ENCODE measurements at places on chromosomes 1 and 21. TPM values are rescaled to one million over a fixed set of nuclear protein-coding genes. Genes with fewer than 3 reads are reported as not detected.

Gene SLC25A34
- 3.5 TPM for total RNA-seq

Gene SYNC
- total RNA-seq: not detected

Gene KPRP
- total RNA-seq: not detected

Gene KCNT2
- total RNA-seq: 13.4 TPM

Gene NPPB
- not detected for total RNA-seq

Gene FOXJ3
- total RNA-seq: 53.3 TPM

Gene B3GALT5
- total RNA-seq: 31.7 TPM

Gene OR2G6
- not detected for total RNA-seq

Gene LCE3E
- not detected for total RNA-seq

Gene FHAD1
- 1.9 TPM for total RNA-seq

Gene IRF6
- 9.3 TPM for total RNA-seq

Gene ATP1A1
- 174 TPM for total RNA-seq

Gene EFNA1
- total RNA-seq: 2.1 TPM

Gene SRGAP2C
- total RNA-seq: 16.0 TPM

Gene RNF223
- total RNA-seq: not detected

GRCh38 chr1:183284086-183284485, 98.0 kb downstream of the LAMC2 start:
- DNase-seq: no peak
- H3K4me3 ChIP-seq: no peak overlapping the region
- peaks cover 6% of the 10 kb centered on the region for H3K4me1 ChIP-seq
- no peak overlapping the region for H3K27ac ChIP-seq
- H3K36me3 ChIP-seq: no peaks in the 10 kb centered on the region

DNA sequence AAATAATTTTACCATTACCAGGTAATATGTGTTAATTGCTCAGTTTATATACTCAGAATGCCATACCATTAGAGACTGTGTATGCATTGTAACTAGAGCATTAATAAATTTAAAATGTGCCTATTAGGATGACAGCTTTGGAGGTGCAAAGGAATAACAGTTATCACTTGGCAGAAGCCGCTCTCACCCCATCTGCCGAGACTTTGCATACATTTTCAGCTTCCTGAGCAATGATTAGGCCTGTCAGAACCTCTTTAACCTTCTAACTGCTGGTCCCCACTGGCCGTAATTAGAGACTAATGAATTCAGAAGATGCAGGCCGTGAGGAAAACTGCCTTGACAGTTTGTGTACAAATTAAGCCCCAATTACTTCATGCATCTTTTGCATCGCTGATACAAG, 158.0 kb upstream of the PROX1 start:
- peaks cover 7% of the 10 kb centered on the region for H3K4me1 ChIP-seq
- H3K4me3 ChIP-seq: no peak overlapping the region
- H3K27ac ChIP-seq: no peak overlapping the region
- H3K27me3 ChIP-seq: no peaks in the 10 kb centered on the region

- no peaks in the 10 kb centered on the region for H3K36me3 ChIP-seq
- H3K27ac ChIP-seq: no peak overlapping the region
- H3K27me3 ChIP-seq: no peaks in the 10 kb centered on the region
- no peak overlapping the region for H3K4me3 ChIP-seq
- no peak for DNase-seq
These were observed 10.9 kb upstream of the DPT start for GRCh38 chr1:168739908-168740307.

GRCh38 chr1:175262621-175263020, 70.0 kb upstream of the KIAA0040 start:
- no peaks in the 10 kb centered on the region for H3K4me1 ChIP-seq
- DNase-seq: no peak
- no peaks in the 10 kb centered on the region for H3K36me3 ChIP-seq

- no peaks in the 10 kb centered on the region for H3K36me3 ChIP-seq
- H3K4me3 ChIP-seq: peak overlapping the region; percentile 67
- H3K27ac ChIP-seq: no peak overlapping the region
- DNase-seq: peak; percentile 44
These were observed 2.3 kb upstream of the GRIK3 start for GRCh38 chr1:37036667-37037053.

- H3K4me3 ChIP-seq: no peak overlapping the region
- DNase-seq: no peak
- no peaks in the 10 kb centered on the region for H3K27me3 ChIP-seq
- H3K36me3 ChIP-seq: no peaks in the 10 kb centered on the region
- peaks cover 4% of the 10 kb centered on the region for H3K4me1 ChIP-seq
- H3K27ac ChIP-seq: no peak overlapping the region
These were observed 147.5 kb downstream of the TRABD2B start for GRCh38 chr1:47849591-47850261.

DNA sequence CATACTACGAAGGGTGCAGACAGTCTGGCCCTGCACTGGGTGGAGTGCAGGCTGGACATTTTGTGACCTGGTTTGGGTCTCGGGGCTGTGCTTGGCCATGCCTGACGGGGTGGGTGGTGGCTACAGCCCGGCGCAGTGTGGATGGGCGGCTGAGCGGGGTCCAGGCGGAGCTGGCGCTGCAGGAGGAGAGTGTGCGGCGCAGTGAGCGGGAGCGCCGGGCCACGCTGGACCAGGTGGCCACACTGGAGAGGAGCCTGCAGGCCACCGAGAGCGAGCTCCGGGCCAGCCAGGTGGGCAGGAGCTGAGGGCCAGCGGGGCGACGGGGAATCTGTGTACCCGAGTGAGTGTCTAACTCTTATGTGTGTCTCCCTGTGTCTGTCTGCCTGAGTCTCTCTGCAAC, 14.1 kb downstream of the MFAP2 start:
- H3K27me3 ChIP-seq: no peaks in the 10 kb centered on the region
- no peak overlapping the region for H3K4me3 ChIP-seq
- DNase-seq: no peak
- no peak overlapping the region for H3K27ac ChIP-seq
- H3K4me1 ChIP-seq: no peaks in the 10 kb centered on the region

DNA sequence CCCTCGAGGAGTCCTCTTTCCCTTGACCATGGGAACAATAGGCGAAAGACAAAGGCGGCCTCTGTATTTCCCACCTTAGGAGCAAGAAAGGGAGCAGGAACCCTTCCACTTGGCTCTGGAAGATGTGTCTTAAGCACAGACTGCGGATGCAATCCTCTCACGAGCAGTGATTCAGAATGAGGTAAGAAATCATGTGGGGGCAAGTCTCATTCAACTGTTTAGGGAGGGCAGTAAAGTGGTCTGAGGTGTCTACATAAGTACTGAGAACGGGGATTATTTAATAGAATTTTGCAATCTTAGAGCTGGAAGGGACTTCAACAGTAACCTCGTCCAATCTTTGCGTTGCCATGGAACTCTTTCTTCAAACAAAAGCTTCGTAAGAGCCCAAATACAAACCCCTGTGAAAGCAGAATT, 1.6 kb upstream of the DYRK3 start:
- no peaks in the 10 kb centered on the region for H3K36me3 ChIP-seq
- peaks cover 24% of the 10 kb centered on the region for H3K4me1 ChIP-seq
- H3K27me3 ChIP-seq: peaks cover 21% of the 10 kb centered on the region
- H3K4me3 ChIP-seq: no peak overlapping the region

DNA sequence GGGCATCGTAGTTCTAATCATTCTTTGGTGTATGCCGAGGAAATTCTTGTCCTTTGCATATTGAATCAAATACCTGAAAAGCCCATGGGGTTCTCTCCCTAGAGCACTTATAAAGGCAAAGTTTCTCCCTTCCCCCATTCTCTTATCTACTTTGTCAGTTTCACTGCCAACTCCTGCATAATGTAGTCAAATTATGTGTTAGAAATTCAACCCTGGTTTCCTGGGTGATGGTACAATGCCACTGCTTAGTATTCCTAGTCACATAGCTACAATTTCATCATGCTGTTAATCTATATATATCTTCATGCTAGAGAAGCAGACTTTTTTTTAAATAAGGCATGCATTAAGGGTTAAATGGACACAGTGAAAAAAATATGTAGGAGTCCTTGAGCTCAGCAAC, 119.0 kb downstream of the PDE4B start:
- peaks cover 4% of the 10 kb centered on the region for H3K4me1 ChIP-seq
- H3K27me3 ChIP-seq: no peaks in the 10 kb centered on the region
- H3K4me3 ChIP-seq: no peak overlapping the region
- no peak overlapping the region for H3K27ac ChIP-seq

DNA sequence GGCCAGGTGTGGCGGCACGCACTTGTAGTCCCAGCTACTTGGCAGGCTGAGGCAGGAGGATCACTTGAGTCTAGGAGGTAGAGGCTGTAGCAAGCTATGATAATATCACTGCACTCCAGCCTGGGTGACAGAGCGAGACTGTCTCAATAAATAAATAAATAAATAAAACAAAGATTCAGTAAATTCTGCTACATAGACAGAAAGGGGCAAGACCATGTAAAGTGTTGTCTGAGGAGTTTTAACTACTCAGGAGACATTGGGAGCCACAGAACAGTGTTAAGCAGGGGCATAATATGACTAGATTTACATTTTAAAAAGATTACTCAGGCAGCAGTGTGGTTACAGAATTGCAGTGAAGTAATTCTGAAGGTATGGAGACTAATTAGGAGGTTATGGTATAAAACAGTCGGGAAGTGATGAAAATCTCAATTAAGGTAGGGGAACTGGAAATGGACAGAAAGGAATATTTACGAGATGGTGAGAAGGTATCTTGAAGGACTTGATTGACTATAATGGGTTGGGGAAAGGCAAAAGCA, 94.7 kb downstream of the ATP1B1 start:
- no peak for DNase-seq
- H3K4me1 ChIP-seq: no peaks in the 10 kb centered on the region
- no peaks in the 10 kb centered on the region for H3K36me3 ChIP-seq
- no peak overlapping the region for H3K27ac ChIP-seq

- H3K4me3 ChIP-seq: no peak overlapping the region
- H3K27me3 ChIP-seq: no peaks in the 10 kb centered on the region
- no peak overlapping the region for H3K27ac ChIP-seq
- DNase-seq: no peak
These were observed 94.8 kb downstream of the MIS18A start for GRCh38 chr21:32184065-32184464.

- no peaks in the 10 kb centered on the region for H3K4me1 ChIP-seq
- no peaks in the 10 kb centered on the region for H3K27me3 ChIP-seq
These were observed 11.6 kb downstream of the FBXO42 start for GRCh38 chr1:16340673-16341072.

GRCh38 chr1:78274814-78275213, 216.0 kb upstream of the PTGFR start:
- no peaks in the 10 kb centered on the region for H3K27me3 ChIP-seq
- no peak overlapping the region for H3K27ac ChIP-seq
- no peak overlapping the region for H3K4me3 ChIP-seq
- no peaks in the 10 kb centered on the region for H3K4me1 ChIP-seq
- H3K36me3 ChIP-seq: no peaks in the 10 kb centered on the region

GRCh38 chr1:183931646-183932271, 105.8 kb downstream of the COLGALT2 start:
- no peaks in the 10 kb centered on the region for H3K4me1 ChIP-seq
- H3K27me3 ChIP-seq: no peaks in the 10 kb centered on the region
- no peaks in the 10 kb centered on the region for H3K36me3 ChIP-seq
- H3K4me3 ChIP-seq: no peak overlapping the region
- DNase-seq: no peak

DNA sequence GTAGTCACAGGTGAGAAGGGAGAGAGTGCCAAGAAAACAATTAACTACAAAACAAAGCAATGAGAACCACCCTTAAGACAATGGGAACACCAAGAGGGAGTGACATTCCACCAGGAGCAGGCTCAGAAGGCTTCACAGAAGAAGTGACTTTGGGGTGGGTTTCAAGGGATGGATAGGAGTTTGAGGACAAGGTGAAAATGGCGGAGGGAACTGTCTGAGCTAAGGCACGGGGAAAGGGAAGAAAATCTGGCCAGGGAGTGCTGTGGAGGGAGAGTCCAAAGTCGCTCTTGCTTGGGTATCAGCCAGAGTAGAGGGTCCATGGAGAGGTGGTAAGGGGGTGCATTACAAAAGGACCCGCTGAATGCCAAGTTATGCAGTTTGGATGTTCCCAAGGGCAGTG, 87.3 kb downstream of the CAMK2N1 start:
- no peaks in the 10 kb centered on the region for H3K36me3 ChIP-seq
- DNase-seq: no peak
- H3K4me1 ChIP-seq: no peaks in the 10 kb centered on the region
- no peak overlapping the region for H3K4me3 ChIP-seq
- peaks cover 55% of the 10 kb centered on the region for H3K27me3 ChIP-seq

- DNase-seq: no peak
- H3K4me1 ChIP-seq: no peaks in the 10 kb centered on the region
- no peaks in the 10 kb centered on the region for H3K27me3 ChIP-seq
- no peak overlapping the region for H3K27ac ChIP-seq
- H3K4me3 ChIP-seq: no peak overlapping the region
- no peaks in the 10 kb centered on the region for H3K36me3 ChIP-seq
These were observed 191.9 kb downstream of the AK5 start for GRCh38 chr1:77473690-77474089.

DNA sequence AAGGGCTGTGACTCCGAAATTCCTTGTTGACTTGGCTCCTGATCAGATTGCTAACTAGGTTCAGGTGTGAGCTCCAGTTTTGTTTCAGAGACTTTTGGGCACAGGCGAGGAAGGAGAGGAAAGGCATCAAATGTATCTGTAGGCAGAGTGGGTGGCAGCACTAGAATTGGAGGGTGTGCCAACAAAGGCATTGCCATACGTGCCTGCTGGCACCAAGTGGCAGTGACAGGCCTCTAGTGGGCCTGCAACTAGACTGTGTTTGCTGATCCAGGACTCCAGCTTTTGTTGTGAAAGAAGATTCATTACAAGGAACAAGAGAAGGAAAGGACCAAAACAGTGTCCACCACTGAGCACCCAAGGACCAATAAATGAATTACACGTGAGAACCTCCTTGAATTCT, 79.5 kb downstream of the TM2D1 start:
- no peaks in the 10 kb centered on the region for H3K27me3 ChIP-seq
- no peak for DNase-seq
- no peaks in the 10 kb centered on the region for H3K36me3 ChIP-seq
- H3K4me3 ChIP-seq: no peak overlapping the region
- H3K27ac ChIP-seq: no peak overlapping the region

- no peak for DNase-seq
- H3K36me3 ChIP-seq: peaks cover 96% of the 10 kb centered on the region
- H3K4me3 ChIP-seq: no peak overlapping the region
- no peak overlapping the region for H3K27ac ChIP-seq
- H3K4me1 ChIP-seq: no peaks in the 10 kb centered on the region
These were observed 44.6 kb downstream of the UBR4 start for GRCh38 chr1:19165501-19165900.

DNA sequence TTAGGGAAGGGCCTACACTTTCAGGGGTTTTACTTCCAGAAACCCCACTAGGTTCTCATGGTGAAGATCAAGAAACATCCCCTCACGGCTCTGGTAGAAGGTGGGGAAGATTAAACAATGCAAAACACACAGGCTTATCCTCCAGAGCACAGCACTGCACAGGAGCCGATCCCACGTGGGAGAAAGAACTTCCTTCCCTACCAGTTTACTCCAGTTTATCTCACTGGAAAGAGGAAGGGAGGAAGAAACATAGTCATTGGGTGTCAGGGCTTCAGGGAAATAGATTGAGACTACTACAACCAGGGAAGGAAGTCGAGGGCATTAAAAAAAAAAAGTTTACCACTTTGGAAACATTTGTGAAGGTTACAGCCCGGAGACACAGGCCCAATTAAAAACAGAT, 164.4 kb downstream of the NTPCR start:
- peaks cover 43% of the 10 kb centered on the region for H3K4me1 ChIP-seq
- H3K4me3 ChIP-seq: no peak overlapping the region
- no peaks in the 10 kb centered on the region for H3K27me3 ChIP-seq
- H3K36me3 ChIP-seq: no peaks in the 10 kb centered on the region
- H3K27ac ChIP-seq: peak overlapping the region; percentile 98
